ENCODE measurements at places on chromosomes 11 and 22.

GRCh38 chr22:25563761-25564319 is 635 bp upstream of the GRK3 start:
- DNase-seq: no peak

GRCh38 chr11:45232341-45233080 is 53.6 kb downstream of the SYT13 start:
- DNase-seq: no peak

DNA sequence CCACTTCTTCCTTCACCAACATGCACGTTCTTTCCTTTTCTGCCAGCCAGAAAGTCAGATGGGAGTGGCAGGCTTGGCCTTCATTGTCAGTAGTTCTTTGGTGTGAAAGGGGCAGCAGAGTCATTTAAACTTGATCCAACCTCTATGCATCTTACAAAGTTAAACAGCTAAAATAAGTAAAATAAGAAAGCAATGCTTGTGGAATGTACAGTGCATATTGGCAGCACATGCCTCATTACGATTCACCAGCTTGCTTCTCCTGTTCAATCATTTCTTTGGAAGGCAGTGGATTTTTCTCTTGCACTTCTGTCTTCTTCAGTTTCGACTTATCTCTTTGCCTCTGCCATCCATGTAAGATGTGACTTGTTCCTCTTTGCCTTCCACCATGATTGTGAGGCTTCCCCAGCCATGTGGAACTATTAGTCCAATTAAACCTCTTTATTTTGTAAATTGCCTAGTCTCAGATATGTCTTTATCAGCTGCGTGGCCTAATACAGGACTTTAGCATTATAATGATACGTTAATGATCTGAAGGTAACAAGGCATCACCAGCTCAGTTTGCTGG is 14.8 kb downstream of the LGALS12 start:
- DNase-seq: no peak

DNA sequence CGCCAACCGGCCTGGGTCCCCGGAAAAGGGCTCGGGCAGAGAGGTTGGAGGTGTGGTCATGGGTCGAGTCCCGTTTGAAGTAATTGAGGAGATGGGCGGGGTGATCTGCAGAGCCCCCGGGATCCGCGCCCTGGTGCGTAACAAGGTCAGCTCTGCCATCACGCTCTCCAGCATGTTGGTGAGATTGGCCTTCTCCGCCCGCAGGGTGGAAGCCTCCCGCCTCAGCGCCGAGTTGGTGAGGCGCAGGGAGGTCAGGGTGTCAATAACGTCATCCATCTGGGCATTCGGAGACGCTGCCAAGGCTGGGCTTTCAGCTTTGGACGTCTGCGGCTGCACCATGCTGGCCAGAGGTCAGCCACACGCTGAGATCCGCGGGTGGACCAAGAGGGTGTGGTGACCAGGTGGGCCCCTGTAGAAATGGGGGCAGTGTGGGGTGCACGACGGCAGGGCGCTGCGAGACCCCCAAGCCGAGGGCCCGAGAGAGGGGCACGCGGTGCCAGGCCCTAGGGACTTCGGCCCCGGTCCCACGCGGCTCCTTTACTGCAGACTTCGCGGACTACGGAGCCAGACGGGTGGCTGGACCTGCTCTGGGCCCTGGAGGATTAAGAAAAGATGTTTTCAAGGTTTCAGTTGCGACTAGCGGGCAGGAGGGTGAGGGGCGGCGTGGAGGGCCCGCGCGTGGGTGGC is 672 bp downstream of the RTL6 start:
- DNase-seq: no peak

- DNase-seq: no peak
Observed at GRCh38 chr22:44180706-44181032, at the start of gene PARVG. Gene PARVG (plus strand): TSS chr22:44180925. CDS start chr22:44183330, 2,405 bp downstream.

- DNase-seq: no peak
Observed at GRCh38 chr22:42780070-42780540, 59.4 kb upstream of the A4GALT start.

- DNase-seq: no peak
Observed at GRCh38 chr22:20111689-20112622, 3.9 kb upstream of the RANBP1 start.

GRCh38 chr11:7941146-7941545 is 362 bp downstream of the OR10A3 start:
- DNase-seq: no peak

GRCh38 chr11:18394928-18395734 is 768 bp downstream of the LDHA start:
- no peak for DNase-seq

DNA sequence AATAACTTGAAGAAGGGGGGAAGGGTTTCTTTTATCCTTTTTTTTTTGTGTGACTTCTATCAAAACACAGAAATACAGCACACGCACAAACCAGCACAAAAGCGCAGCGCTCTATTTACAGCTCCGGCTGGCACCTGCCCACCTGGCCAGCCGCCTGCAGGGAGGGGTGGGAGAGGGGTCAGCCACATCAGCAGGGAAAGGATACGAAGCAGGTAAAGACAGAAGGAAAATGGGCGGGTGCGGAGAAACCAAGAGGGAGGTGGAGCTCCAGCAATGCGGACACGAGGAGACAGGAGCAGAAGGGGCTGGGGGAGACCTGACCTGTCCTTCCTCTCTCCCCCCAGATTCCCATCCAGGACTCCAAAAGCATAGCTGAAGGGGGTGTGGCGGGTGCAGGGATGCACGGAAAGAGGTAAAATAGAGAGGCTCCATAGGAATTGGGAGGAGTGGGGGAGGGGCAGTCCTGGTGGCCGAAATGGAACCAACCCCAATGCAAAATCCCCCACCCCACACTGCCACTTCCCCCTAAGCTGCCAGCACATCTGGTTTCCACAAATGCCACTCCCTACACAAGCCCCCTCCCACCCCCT is 14.1 kb downstream of the CXCR5 start:
- DNase-seq: no peak

GRCh38 chr11:479311-479710 is 27.7 kb downstream of the RNH1 start:
- no peak for DNase-seq

DNA sequence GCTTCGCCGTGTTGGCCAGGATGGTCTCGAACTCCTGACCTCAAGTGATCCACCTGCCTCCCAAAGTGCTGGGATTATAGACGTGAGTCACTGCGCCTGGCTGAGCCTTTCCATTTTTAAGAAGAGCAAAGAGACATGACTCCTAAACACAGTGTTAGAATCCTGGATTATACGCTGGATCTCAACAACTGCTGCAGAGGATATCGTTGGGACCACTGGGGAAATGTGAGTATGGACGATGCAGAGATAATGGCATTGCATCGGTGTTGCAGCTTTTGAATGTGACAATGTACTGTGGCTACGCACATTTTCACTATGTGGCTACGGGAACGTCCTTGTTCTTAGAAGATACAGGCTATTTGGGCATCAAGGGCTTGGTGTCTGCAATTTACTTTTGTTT is 6.2 kb downstream of the MRGPRF start:
- no peak for DNase-seq
